ENCODE measurements at places on chromosomes 6 and 20. TPM values are rescaled to one million over a fixed set of nuclear protein-coding genes. Genes with fewer than 3 reads are reported as not detected.
A peak's percentile ranks its signal among the peaks of the same experiment; 100 is the strongest.

DNA sequence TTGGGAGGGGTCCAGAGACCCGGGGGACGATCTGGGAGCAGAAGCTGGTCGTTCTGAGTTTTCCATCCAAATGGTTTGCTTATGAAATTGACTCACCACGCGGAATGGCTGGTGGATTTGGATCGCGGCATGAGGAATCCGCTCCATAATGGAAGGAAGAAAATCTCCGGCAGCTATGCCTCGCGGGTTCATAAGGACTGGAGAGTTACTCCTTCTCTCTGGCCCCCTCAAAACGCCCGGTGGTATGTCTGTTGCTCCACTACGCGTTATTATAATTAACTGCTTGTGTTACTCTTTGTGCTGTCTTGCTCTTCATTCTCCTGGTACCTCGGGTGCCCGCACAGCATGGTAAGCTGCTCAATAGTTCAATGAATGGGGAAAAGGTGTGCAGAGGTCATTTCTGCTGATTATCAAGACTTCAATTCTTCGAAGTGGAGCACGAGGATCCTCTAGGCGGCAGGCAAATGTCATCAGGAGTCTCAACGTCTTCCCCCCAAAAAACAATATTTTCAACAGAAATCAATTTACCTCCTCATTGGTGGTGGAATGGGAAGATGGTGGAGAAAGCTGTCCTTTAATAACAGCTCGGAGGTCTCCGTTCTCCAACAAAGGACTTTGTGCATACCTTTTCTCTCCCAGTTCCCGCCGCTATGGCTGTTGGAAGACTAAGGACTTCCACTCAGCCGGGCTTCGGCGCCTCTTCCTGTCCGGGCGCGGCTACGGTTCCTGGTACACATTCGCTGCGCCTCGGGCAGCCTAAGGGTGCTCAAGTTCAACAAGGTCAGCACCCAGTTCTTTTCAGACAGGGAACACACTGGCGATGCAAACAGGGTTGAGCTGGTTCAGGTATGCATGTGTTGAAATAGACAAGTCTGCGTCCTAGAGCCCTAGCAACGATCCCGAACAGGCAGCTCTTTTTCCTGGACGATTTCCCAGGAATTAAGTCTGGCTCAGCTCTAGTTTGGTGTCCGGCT is 9.2 kb upstream of the PRSS16 start:
- no peak overlapping the region for H3K27ac ChIP-seq
- H3K36me3 ChIP-seq = peaks cover 8% of the 10 kb centered on the region
- H3K4me1 ChIP-seq = peaks cover 25% of the 10 kb centered on the region
- no peak for DNase-seq

GRCh38 chr6:103534095-103534494 is 1325.6 kb downstream of the HACE1 start:
- H3K27me3 ChIP-seq = no peaks in the 10 kb centered on the region
- no peak overlapping the region for H3K4me3 ChIP-seq
- DNase-seq = no peak
- H3K36me3 ChIP-seq = no peaks in the 10 kb centered on the region
- H3K4me1 ChIP-seq = no peaks in the 10 kb centered on the region

GRCh38 chr20:53833333-53834061 is 236.9 kb downstream of the BCAS1 start:
- no peak for DNase-seq
- no peak overlapping the region for H3K4me3 ChIP-seq
- peaks cover 16% of the 10 kb centered on the region for H3K36me3 ChIP-seq

GRCh38 chr6:105988321-105988720 is 97.8 kb upstream of the PRDM1 start:
- no peak for DNase-seq
- H3K4me3 ChIP-seq = no peak overlapping the region
- H3K27ac ChIP-seq = no peak overlapping the region
- peaks cover 2% of the 10 kb centered on the region for H3K27me3 ChIP-seq
- H3K4me1 ChIP-seq = peaks cover 81% of the 10 kb centered on the region
- peaks cover 19% of the 10 kb centered on the region for H3K36me3 ChIP-seq

DNA sequence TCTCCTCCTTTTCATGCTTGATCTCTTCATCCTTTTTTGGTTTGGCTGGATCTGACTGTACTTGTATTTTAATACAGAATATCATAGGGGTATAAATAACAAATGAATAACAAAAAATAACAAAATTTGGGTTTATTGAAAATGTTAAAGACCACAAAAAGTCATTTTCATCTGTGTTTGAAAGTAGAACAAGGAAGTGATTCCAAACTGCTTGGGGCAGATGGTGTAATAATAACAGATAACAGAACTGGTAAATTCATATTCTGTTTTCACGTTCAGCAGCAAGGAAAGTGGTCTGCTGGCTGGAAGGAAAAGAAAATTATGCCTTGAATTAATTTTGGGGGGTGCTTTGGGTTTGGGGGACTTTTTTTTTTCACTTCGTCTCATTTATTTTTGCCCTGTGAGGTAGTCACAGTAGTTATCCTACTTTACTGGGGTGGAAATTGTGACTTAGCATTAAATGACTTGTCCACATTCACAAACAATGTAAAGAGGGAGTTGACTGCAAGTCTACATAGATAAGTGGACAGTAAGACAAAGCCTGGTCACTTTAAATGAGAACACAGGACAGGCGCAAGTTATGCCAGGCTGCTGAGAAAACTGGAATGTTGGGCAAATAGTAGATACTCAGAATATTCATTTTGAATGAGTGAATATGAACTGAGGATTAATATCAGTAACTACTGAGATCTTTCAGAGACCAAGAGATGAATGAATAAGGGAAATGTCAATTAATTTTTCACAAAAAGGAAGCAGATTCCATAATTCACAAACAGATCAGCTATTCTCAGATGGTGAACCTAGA is 193.9 kb upstream of the CITED2 start:
- no peak overlapping the region for H3K4me3 ChIP-seq
- H3K36me3 ChIP-seq = peaks cover 4% of the 10 kb centered on the region
- DNase-seq = no peak
- H3K27me3 ChIP-seq = no peaks in the 10 kb centered on the region

DNA sequence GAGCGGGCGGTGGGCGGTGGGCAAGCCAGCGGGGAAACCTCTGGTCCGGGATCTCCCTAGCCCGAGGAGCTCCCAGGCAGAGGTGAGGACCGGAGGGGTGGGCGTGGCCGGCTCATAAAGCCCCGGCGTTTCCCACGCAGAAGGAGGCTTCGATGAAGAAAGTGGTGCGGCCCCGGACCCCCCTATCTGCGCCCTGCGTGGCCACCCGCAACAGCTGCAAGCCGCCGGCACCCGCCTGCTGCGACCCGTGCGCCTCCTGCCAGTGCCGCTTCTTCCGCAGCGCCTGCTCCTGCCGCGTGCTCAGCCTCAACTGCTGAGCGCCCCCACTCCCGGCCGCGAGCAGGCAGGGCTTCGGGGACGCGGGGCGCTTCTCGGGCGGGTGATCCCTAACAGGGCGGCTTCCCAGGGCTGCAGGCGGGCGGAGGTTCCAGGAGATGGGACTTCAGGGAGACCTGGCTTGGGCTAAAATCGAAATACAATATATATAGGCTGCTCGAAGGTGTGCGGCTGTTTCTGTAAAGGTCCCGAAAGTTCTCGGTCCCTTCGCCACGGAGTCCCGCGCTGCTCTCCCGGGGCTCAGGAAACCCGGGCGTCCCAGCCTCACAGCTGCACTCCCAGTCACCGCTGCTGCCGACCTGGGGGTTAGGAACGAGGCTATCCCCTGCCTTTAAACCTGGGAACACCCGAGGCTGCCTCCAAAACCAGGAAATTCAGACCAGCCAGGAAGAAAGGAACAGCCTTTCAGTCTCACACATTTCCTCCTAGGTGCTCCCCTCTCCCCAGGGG is 27.8 kb downstream of the ASIP start:
- no peak for DNase-seq
- H3K36me3 ChIP-seq = no peaks in the 10 kb centered on the region
- H3K4me1 ChIP-seq = peaks cover 14% of the 10 kb centered on the region
- H3K4me3 ChIP-seq = peak overlapping the region; percentile 30
- H3K27me3 ChIP-seq = peaks cover 1% of the 10 kb centered on the region
- no peak overlapping the region for H3K27ac ChIP-seq

DNA sequence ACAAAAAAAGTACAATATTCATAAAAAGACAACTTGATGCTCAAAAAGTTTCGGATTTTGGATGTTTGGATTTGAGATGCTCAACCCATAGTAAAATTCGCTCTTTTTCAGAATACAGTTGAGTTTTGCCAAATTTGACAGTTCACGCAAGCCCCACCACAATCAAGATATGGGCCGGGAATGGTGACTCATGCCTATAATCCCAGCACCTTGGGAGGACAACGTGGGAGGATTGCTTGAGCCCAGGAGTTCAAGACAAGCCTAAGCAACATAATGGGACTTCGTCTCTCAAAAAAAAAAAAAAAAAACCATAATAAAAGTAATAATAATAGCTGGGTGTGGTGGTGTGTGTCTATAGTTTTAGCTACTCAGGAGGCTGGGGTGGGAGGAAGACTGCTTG is 51.3 kb downstream of the PHF20 start:
- H3K27ac ChIP-seq = no peak overlapping the region
- no peak overlapping the region for H3K4me3 ChIP-seq
- DNase-seq = no peak
- peaks cover 24% of the 10 kb centered on the region for H3K4me1 ChIP-seq
- peaks cover 26% of the 10 kb centered on the region for H3K36me3 ChIP-seq

DNA sequence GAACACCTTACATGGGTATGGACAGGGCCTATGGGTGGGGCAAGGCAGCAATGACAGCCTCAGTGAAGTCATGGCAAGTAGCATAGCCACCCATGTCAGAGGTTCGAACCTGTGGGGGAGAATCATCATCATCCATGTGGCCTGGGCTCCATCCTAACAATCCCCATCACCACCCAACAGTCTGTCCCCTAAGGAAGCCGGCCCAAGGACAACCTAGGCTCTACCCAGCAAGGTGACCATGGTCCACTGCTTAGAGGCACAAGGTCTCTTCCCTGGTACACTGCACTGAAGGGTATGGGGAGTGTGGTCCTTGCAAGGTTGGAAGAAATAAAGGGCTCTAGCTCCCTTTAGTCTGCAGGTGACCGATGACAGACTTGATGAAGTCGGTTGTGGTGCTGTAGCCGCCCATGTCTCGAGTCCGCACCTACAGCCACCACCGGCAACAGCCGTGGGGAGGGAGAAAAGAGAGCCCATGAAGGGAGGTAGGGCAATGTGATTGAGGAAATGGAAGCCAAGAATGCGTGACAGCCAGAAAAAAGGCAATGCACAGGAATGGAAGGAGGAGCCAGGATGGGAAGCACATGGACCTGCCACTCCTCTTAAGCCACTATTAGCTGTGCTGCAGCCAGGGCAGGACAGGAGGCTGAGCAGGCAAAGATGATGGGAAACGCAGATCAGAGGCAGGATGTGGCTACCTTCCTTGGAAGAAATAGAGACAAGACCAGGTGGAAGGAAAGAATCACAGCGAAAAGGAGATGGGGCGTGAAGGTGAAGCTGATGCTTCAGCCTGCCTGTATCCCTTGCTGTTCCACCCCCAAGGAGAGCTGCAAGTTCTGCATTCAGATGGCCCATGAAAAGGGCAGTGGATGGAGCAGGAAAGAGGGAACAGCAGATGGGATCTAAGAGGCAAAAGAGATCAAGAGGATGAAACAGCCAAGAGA is 5.3 kb downstream of the IDH3B start:
- peaks cover 78% of the 10 kb centered on the region for H3K36me3 ChIP-seq
- peak overlapping the region; percentile 44 for H3K27ac ChIP-seq
- H3K27me3 ChIP-seq = no peaks in the 10 kb centered on the region
- H3K4me1 ChIP-seq = peaks cover 74% of the 10 kb centered on the region
- no peak for DNase-seq
- no peak overlapping the region for H3K4me3 ChIP-seq

- H3K27ac ChIP-seq = peak overlapping the region; percentile 53
- H3K4me1 ChIP-seq = peaks cover 37% of the 10 kb centered on the region
- H3K27me3 ChIP-seq = peaks cover 9% of the 10 kb centered on the region
- no peak overlapping the region for H3K4me3 ChIP-seq
- no peaks in the 10 kb centered on the region for H3K36me3 ChIP-seq
Measured at GRCh38 chr6:96466147-96466863, 55.3 kb upstream of the UFL1 start.

GRCh38 chr6:20706238-20706938 is 172.1 kb downstream of the CDKAL1 start:
- H3K4me1 ChIP-seq = peaks cover 30% of the 10 kb centered on the region
- H3K4me3 ChIP-seq = no peak overlapping the region

GRCh38 chr6:147467886-147468285 is 40.6 kb upstream of the SAMD5 start:
- no peak for DNase-seq
- H3K4me1 ChIP-seq = no peaks in the 10 kb centered on the region
- no peaks in the 10 kb centered on the region for H3K36me3 ChIP-seq
- H3K27me3 ChIP-seq = peaks cover 2% of the 10 kb centered on the region
- H3K4me3 ChIP-seq = no peak overlapping the region

DNA sequence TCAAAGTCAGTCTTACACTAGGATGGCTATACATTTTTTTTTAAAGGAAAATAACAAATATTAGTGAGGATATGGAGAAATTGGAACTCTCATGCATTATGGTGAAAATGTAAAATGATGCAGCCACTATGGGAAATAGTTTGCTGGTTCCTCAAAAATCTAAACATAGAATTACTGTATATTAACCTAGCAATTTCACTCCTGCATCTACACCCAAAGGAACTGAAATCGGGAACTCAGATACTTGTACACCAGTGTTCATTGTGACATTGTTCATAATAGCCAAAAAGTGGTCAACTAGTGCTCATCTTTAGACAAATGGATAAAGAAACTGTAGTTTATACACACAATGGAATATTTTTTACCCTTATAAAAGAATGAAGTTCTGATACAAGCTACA is 110.7 kb downstream of the UTRN start:
- H3K27me3 ChIP-seq = no peaks in the 10 kb centered on the region
- peaks cover 51% of the 10 kb centered on the region for H3K36me3 ChIP-seq
- H3K4me3 ChIP-seq = no peak overlapping the region

DNA sequence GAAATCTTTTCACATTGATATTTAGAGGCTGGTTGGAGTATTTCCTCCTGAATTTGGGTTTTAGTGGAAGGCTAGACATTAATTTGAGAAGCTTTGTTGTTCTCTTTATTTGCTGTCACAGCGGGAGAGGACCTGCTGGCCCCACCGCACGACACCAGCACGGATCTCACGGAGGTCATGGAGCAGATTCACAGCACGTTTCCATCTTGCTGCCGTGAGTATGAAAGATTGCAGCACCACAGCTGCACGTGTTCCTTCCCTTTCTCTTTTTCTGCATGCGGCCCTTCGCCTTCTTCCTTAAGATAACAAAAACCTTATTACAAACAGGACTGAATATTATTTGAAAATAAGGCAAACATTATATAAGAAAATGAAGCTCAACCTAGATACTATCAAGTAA is 555.5 kb downstream of the UTRN start:
- no peak overlapping the region for H3K4me3 ChIP-seq
- H3K36me3 ChIP-seq = peaks cover 63% of the 10 kb centered on the region
- H3K4me1 ChIP-seq = no peaks in the 10 kb centered on the region
- no peak for DNase-seq

Gene KCNK5
- 8.6 TPM for total RNA-seq

Gene DEFB132
- total RNA-seq = not detected

Gene BPI
- not detected for total RNA-seq

Gene PRRT1
- total RNA-seq = 0.13 TPM

Gene ROMO1
- 114 TPM for total RNA-seq

Gene OCSTAMP
- total RNA-seq = 0.15 TPM

Gene CALHM4
- total RNA-seq = not detected

Gene ISM1
- total RNA-seq = not detected

All from activated CD4-positive, alpha-beta memory T cell treated with anti-CD3 and anti-CD28 coated beads, Interleukin-2, amount 10 ng/mL, durations not matched to agents 7 days and 5 days (primary cell).